ENCODE measurements at places on chromosomes 2 and 18.

GRCh38 chr2:117492209-117492851 is 322.2 kb upstream of the DDX18 start:
- DNase-seq: no peak

DNA sequence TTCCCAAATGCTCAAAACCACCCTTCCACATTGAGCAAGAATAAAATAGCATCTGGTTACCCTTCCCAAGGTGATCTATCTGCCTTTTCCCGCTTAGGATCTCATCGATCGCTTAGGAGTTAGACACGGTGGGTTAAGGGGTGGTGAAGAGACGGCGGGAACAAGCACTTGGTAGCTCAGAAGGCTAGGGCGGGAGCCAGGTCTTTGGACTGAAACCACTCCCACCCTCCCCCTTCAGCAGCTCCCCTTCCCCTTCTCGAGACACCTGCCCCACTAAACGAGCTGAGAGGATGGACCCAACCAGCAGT is 513 bp downstream of the THOC1 start:
- DNase-seq: no peak

- DNase-seq: no peak
Observed at GRCh38 chr2:207704671-207705070, 6.8 kb upstream of the CCNYL1 start.

DNA sequence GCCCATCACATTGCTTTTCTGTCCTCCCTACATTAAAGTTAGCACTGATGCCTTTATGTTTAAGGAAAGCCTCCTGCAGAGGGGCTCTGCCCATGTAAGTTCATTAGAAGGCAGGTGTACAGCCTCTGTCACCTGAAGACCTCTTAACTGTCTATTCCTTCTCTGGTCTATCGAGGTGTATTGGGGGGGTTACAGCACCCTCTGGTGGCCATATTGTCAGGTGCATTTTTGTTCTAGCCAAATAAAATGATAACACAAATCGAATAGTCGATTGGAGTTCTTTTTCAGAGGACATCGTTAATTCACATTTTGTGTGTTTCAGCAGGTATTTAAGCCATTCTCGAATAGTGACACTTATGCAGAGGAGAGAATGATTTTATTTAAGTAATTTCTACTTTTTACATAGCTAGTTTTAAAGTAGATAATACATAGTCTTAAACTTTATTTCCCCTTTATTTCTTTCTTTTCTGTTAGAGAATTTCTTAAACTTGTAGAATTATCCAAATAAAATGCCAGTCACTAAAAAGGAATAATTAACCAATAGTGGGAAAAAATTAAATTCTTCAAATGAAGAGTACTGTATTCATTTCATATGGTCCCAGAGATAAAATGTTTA is 136.8 kb downstream of the NEDD4L start:
- peak; percentile 30 for DNase-seq

GRCh38 chr18:11245879-11246278 is 96.5 kb upstream of the PIEZO2 start:
- DNase-seq: no peak

DNA sequence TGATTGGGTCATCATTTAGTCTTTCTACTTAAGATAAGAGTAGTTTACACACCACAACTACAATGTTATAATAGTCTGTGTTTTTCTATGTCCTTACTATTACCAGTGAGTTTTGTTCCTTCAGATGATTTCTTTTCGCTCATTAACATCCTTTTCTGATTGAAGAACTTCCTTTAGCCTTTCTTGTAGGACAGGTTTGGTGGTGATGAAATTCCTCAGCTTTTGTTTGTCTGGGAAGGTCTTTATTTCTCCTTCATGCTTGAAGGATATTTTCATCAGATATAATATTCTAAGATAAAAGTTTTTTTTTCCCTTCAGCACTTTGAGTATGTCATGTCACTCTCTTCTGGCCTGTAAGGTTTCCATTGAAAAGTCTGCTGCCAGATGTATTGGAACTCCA is 38.0 kb upstream of the SLC16A14 start:
- no peak for DNase-seq

DNA sequence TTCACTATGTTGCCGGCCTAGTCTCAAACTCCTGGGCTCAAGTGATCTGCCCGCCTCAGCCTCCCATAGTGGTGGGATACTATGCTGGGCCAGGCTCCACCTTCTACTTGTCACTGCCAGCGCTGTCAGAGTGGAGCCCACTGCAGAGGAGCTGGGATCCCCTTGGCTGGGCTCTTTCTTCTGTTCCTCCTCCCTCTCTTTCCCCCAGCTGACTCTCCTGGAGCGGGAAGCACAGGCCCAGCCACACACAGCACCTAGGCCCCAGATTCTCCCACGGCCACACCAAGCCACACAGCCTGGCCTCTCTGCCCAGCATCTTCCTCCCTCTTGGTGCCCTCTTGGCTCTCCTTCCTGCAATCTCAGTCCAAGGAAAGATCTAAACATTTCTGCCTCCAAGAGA is 3.7 kb upstream of the GAREM2 start:
- DNase-seq: no peak

- DNase-seq: no peak
Observed at GRCh38 chr2:231611273-231612108, 18.8 kb downstream of the TEX44 start.

GRCh38 chr2:9370746-9371145 is 52.6 kb downstream of the ITGB1BP1 start:
- no peak for DNase-seq

- DNase-seq: peak; percentile 27
Observed at GRCh38 chr18:62420513-62421209, 95.6 kb downstream of the TNFRSF11A start.

GRCh38 chr2:205734436-205735037 is 52.2 kb downstream of the NRP2 start:
- no peak for DNase-seq

- DNase-seq: no peak
Observed at GRCh38 chr2:3644891-3645605, 13.0 kb upstream of the ALLC start.

DNA sequence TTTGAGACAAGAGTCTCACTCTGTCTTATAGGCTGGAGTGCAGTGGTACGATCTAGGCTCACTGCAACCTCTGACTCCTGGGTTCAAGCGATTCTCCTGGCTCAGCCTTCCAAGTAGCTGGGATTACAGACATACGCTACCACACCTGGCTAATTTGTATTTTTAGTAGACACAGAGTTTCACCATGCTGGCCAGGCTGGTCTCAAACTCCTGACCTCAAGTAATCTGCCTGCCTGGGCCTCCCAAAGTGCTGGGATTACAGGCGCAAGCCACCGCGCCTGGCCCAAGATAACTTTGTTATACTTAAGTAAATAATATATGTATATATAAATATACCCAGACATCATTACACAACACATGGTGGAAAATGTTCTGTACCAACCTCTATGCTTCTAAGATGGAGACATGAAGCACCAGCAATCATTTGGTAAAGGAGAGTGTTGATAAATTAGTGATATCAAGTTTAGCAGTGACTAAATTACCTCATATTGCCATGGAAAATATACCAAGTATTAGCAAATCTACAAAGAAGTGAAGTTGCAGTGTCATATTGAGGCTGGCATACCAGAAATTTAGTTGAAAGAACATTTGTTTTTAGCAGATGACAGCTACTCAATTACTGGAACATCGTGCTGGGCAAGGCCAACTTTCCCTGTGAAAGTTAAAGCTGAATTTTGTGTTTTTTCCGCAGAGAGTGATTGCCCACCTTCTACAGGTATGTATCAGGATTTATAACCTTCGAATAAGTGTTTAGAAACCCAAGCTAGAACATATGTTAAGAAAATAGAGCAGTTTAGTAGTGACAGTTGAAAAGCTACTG is 177.7 kb downstream of the MYCN start:
- no peak for DNase-seq

DNA sequence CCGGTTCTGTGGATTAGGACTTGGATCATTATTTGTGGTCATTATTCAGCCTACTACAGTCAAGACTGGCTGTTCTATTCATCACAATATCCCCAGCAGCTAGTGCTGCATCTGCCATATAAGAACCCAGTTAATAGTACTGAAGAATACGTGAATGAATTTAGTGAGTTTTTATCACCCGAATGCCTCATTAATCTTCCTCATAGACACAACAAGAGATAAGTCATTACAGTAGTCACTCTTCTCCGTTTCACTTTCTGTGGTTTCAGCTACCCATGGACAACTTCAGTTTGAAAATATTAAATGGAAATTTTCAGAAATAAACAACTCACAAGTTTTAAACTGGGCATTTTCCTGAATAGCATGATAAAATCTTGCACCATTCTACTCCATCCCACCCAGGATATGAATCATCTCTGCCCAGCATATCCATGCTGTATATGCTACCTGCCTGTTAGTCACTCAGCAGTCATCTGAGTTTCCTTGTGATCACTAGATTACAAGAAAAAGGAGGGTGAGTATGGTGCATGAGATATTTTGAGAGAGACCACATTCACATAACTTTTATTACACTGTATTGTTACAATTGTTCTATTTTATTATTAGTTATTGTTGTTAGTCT is 363.7 kb upstream of the CHAC2 start:
- DNase-seq: no peak

GRCh38 chr2:86194751-86195054 is 559 bp downstream of the IMMT start:
- DNase-seq: no peak

GRCh38 chr2:213224366-213224765 is 59.9 kb upstream of the SPAG16 start:
- no peak for DNase-seq

DNA sequence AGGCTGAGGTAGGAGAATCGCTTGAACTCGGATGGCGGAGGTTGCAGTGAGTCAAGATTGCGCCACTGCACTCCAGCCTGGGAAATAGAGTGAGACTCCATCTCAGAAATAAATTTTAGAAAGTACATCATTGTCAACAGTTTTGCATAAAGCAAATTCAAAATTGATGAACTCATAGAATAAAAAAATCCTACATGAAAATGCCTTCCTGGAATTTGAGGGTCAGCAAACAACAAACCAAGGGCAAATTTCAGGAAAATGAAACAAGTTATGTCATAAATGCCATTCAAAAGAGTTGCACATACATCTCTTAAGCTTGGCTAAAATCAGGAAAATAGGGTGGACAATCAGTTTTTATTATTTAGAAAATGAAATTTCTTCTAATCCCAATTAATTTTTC is 45.1 kb downstream of the COL5A2 start:
- no peak for DNase-seq

GRCh38 chr2:21230140-21230539 is 106.4 kb downstream of the TDRD15 start:
- no peak for DNase-seq

GRCh38 chr18:78621141-78621755 is 358.4 kb upstream of the SALL3 start:
- no peak for DNase-seq

GRCh38 chr2:219297766-219298456 is 11.3 kb downstream of the PTPRN start:
- no peak for DNase-seq

DNA sequence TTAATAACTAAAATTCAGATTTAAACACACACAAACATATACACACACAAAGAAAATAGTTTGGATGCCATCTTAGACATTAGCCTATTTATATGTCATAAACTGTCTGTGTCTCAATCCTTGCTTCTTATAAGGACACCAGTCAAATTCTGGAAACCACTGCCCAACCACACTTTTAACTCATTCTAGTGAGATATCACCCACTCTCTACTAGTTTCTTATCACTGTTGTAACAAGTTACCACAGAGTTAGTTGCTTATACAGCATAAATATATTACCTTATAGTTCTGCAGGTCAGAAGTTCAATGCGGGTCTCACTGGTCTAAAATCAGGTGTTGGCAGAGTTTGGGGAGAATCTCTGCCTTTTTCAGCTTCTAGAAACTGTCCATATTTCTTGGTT is 239.1 kb downstream of the MTX2 start:
- no peak for DNase-seq

- DNase-seq: no peak
Observed at GRCh38 chr2:41930807-41931566, 116.8 kb upstream of the PKDCC start.

DNA sequence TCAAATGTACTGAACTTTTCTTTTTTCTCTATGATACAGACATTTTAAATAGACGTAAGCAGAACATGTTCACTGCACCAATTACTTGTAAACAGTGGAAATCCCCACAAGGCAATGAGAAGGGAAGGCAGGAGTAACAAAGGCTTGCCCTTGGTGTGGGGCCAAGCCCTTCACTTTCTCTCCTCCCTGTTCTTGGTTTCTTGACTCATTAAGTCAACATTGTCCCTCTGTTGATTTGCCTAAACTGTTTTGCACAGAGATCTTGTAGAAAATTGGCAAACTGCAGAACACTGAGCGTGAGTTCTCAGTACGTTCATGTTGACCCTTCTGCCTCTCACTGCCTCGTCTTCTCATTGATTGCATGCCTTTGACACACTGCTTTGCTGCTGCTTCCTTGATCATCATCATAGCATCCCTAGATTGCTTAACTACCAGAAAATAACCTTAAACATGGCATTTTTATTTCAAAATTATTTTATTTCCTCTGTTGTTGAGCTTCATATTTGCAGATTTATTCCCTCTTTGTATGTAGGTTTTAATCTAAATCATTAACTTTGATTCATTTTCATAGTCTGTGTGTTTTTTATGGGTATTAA is 257.7 kb downstream of the PTGR3 start:
- no peak for DNase-seq

GRCh38 chr2:40937284-40937683 is 485.4 kb upstream of the SLC8A1 start:
- no peak for DNase-seq

DNA sequence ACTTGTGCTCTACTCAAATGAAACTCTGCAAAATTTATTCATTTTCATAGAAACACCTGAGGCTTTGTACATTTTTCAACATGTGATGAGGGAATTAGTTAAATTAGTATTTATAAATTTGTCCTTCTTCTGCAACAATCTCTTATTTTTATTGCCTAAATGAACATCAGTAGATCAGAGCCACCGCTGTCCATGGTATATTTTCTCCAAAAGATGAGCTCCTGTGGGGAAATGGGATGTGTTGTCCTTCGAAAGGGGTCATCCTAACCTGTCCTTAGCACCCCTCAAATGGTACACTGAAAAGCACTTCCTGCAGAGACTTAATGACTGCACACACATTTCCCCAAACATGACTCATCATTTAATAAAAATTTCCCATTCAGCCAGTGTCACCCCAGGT is 714.6 kb downstream of the MBD2 start:
- DNase-seq: no peak

- DNase-seq: no peak
Observed at GRCh38 chr18:54388203-54389142, 30.8 kb downstream of the C18orf54 start.

Data from effector CD8-positive, alpha-beta T cell (primary cell).